ENCODE measurements at places on chromosomes 6 and 20. TPM values are rescaled to one million over a fixed set of nuclear protein-coding genes. Genes with fewer than 3 reads are reported as not detected.

DNA sequence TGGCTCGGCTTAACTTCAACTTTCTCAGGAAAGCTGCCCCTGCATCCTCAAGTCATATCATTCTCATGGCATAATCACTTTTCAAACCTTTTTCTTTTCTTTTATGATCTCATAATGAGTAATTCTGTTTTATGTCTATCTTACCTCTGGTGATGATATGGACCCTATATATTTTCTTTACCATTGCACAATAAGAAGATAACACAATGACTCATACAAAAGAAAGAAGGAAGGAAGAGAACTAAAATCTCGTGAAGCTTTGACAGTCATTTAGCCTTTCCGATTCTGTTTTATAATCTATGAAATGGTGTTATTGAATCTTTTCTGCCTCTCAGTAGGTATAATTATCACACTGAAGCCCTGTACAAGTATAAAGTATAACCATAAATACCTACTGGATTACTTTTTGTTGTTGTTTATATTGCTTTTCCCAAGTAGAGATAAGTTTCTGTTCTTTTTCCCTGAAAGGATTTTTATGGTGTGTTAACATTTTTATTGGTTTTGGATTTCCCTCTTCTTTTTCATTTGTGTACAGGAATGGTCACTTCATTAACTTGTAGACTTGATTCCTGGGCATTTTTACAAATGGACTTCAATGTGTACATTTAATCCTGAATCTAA is 300.9 kb downstream of the LAMA2 start:
- no peak for DNase-seq

DNA sequence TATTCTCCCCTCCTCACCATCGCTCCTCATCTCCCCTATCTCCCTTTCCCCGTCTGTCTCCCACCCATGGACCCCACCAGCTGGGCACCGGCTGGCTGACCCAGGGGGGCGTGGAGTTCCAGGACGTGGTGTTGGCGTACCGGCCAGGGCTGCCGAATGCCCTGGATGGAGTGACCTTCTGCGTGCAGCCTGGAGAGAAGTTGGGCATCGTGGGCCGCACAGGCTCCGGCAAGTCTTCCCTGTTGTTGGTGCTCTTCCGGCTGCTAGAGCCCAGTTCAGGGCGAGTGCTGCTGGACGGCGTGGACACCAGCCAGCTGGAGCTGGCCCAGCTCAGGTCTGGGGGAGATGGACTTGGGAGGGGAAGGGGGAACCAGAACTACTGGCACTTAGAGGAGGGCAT is 7.7 kb downstream of the DLK2 start:
- DNase-seq = no peak

- DNase-seq = peak; percentile 16
Observed at GRCh38 chr20:61940976-61941720, 124.5 kb downstream of the TAF4 start.

DNA sequence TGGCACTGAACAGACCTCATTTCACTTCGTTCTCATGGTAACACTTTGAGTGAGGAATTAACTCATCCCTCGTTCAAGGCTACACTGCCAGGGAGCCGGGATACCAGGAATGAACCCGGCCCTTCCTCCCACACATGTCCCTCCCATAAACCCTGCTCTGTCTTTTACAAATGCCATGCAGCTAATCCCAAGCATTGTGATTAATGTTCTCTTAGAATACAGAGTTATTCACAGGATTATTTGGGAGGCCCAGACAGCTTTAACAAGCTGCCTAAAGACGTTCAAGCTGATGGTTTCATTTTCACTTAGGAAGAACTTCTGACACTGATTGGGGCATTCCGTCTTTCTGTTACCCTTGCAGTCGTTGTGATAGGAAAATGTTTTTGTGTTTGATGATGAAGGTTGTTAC is 42.5 kb upstream of the CD83 start:
- no peak for DNase-seq

DNA sequence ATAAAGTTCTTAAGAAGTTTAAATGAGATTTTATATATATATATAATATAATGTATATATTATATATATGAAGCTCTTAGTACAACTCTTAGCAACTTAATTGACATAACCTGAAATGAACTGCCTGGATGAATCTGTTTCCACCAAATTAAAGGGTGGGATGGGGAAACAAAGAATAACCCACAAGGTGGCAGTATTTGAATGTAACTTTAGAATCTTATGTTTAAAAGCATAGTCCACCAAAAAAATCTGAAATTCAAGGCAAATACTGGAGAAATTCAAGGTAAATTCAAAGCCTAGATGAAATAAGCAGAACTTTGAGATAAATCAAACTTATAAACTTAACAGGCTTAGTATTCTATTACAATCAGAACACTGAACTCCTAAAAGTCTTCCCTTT is 4.4 kb upstream of the IBTK start:
- no peak for DNase-seq

DNA sequence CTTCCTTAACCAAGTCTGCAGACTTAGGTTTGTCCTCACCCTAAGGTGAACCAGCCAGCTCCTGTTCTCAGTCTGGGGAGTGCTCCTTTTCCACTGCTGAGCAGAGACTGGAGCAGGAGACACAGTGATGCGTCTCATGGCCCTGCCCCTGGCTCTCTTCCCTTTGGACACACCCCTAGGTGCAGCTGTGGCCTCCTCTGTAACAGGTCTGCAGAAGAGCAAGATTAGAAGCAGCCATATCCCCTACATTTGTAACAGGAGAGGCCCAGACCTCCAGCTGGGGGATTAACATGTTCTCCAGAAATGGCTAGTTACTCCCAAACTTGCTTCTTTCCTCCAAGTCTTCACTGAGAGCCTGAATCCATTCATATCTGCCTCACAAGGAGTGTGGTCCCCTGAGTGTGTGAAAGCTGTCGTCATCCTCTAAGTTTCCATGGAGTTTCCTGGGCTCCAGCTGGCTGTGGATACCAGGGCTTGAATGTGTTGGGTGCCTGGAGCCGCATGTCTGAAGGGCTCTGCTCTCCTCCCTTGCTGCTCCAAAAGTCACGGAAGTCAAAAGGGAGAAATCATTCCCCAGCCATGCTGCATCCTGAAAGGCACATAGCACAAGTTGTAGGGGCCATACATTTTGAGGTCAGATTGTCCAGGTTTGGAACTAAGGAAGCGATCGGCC is 57.7 kb downstream of the PPP1R14C start:
- peak; percentile 64 for DNase-seq

PLTP gene
- 141 TPM for total RNA-seq

STK38 gene
- total RNA-seq = 80.7 TPM
